NCI-H146 (cell line): ENCODE measurements at places on chromosomes 5 and 9.
A peak's percentile ranks its signal among the peaks of the same experiment; 100 is the strongest.

- no peak for DNase-seq
Observed at GRCh38 chr5:87184605-87185004, 83.1 kb upstream of the RASA1 start.

DNA sequence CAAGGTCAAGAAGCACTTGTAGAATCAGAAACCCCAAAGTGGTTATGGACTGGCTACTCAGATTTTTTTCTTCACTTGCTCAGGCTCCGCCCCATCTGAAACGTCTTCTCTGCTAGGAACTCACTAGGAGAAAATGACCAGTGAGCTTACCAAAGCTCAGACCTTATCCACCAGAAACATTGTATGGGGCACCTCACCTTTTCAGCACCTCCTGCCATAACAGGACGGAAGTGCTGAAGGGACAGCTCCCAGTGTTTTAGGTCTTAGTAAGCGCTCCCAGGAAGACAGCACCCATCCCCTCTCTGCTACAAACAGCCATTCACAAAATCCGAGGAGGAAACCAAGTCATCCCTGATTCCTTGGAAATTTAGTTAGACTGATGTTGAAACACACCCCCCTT lies 1.2 kb upstream of the GABRA1 start:
- DNase-seq, result no peak

GRCh38 chr9:5886114-5886939 lies 4.4 kb upstream of the MLANA start:
- DNase-seq, result peak; percentile 82

GRCh38 chr5:157271740-157272271 lies 5.9 kb downstream of the CYFIP2 start:
- peak; percentile 72 for DNase-seq

DNA sequence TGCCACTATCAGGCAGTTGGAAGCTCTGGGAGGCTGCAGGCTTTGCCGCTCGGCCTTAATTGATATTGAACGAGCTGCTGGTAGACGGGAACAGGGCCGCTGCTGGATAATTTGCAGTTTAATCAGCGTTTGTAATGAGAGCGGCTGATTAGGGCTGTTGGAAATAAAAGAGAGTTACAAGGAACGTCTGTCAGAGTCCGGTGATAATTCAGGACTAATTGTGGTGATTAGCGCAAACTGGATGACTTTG lies 68.2 kb upstream of the TBCA start:
- DNase-seq, result peak; percentile 49

GRCh38 chr5:148443998-148444397 lies 60.2 kb downstream of the FBXO38 start:
- peak; percentile 28 for DNase-seq
